ENCODE measurements at places on chromosomes 5 and 9.

DNA sequence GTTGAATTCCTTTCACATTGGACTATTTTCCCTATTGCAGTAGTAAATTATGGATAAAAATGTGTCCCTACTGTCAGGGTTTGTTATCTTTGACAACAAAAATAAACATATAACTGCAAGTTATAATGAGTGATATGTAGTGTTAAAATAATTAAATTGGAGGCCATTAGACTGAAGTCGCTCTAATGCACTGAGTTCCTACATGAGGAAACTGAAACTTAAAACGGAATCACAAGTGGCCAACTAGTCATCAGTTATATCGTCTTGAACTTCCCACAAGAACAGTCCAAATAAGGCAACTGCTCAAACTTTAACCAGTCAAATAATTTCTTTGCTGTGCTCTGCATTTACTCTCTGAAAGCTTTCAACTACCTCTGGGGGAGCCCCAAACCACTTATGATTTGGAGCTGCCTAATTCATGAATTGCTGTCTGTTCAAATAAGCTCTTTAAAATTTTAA lies 2.1 kb upstream of the IFT74 start:
- peak; percentile 46 for DNase-seq

DNA sequence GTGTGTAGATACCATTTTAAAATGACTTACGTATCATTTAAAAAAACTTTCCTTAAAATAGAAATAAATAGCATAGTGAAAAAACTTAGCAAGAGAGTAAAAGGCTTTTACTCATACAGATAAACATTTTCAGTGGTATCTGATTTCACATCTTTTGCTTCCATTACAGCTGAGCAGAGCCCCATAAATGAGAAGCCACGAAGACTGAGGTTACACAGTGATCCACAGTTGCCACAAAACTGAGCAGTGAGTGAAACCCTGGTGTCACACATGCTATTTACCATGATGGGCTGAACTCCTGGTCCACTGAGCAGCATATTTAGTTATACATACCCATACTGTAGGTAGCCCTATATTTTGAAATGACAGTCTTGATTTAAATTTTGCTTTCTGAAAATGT lies 401.2 kb downstream of the KIAA0825 start:
- no peak for DNase-seq

- no peak for DNase-seq
Measured at GRCh38 chr5:35828082-35828598, 28.6 kb upstream of the IL7R start.

DNA sequence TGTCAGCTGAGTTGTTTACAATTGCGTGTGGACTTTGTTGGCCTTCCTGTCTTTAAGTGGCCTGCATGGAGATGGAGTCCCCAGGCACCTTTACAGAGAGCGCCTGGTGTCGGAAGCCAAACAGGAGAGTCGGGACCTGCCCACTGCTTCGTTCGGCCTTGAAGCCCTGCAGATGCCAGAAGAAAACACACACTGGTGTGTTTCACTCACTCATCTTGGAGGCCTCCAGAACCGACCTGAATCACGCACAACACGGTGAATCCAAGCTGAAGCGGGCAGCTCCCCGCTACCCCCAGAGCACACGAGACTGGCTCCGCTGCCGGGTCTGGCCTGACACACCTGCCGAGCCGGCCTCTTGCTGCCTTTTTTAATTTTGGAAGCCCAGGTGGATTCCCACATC lies 419.4 kb upstream of the IRX4 start:
- no peak for DNase-seq

DNA sequence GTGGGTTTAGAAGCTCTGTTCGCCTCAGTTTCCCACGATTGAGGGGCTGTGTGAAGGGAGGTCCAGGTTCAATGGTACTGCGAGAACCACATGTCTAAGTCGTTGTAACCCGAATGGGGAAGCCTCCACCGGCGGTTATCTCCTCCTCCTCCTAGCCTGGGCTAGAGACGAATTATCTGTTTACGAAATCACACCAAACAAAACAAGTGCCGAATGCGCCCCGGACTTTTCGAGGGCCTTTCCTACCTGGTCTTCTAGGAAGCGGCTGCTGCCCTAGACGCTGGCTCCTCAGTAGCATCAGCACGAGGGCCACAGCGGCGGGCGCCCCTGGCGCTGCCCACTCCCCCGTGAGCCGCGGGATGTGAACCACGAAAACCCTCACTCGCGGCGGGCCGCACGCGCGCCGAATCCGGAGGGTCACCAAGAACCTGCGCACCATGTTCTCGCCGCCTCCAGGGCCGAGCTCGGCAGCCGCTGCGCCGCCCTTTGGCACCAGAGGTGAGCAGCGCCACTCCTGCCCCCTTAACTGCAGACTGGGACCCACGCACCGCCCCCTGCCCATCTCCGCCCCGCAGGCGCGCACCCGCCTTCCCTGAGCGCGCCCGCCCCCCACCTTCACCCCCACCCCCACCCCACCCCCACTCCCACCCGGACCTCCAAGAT lies at the start of gene CDKN2A:
Gene CDKN2A, minus strand, starts transcription at position 500 of the 663 bp plus-strand sequence.
- no peak for DNase-seq

GRCh38 chr5:78648359-78649210 lies at the start of gene LHFPL2:
LHFPL2 (minus strand) TSS chr5:78648772; CDS start chr5:78510213, 138,559 bp downstream.
- no peak for DNase-seq

- DNase-seq, result no peak
Measured at GRCh38 chr5:63957617-63958016, 4.6 kb downstream of the HTR1A start.
